Stimulated activated CD8-positive, alpha-beta memory T cell treated with anti-CD3 and anti-CD28 coated beads, Interleukin-7, amount 100 ng/mL, for 1 hour (primary cell): ENCODE measurements at places on chromosomes 7 and 10.

GRCh38 chr7:121020989-121021969, 32.8 kb downstream of the CPED1 start:
- DNase-seq = no peak

GRCh38 chr7:6359734-6360133, 87.3 kb upstream of the CYTH3 start:
- no peak for DNase-seq

GRCh38 chr7:54814401-54814800, 55.4 kb upstream of the SEC61G start:
- no peak for DNase-seq

- no peak for DNase-seq
These were observed 8.5 kb upstream of the NFE2L3 start for GRCh38 chr7:26143298-26144048.

DNA sequence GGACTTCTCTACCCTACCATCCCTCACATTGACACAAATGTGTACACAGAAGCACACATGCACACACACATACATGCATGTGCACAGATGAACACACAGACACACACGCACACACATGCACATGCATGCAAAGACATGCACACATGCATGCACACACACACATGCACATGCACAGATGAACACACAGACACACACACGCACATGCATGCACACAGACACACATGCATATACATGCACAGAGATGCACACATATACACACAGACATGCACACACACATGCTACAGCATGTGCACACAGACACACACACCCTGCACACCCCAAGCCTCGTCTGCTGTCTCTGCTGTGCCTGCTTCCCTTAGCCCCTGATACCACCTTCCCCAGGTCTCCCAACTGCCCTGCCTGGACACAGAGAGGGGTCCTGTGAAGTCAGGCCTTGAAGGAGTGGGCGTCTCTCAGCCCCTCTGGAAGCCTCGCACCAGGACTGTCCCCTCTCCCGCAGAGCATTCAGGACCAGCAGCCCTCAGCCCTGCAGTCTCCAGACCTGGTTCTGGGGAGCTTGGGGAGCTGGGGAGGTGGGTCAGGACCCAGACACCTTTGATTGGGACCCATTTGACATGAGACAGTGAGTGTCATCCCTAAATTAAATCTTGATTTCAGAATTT, 181.8 kb downstream of the DNAJB6 start:
- no peak for DNase-seq

DNA sequence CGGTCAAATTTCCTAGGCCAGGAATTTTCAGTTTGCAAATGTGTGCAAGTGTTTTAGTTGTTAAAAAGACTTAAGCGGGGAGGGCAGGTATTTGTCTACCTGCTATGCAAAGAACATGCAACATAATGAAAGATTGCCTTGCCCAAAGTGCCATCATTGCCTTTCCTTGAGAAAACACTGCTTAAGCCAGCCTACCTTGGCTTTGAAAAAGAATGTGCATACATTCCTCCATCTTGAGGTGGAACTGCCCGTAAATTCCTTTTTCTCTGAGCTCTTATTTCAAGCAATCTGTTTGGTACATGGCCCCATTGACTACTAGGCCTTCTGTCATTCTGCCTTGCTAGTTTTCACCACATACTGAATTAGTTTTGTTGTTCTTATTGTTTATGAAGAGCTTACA, 29.3 kb downstream of the BZW2 start:
- no peak for DNase-seq

GRCh38 chr7:42448901-42449300, 211.9 kb upstream of the GLI3 start:
- DNase-seq = no peak

DNA sequence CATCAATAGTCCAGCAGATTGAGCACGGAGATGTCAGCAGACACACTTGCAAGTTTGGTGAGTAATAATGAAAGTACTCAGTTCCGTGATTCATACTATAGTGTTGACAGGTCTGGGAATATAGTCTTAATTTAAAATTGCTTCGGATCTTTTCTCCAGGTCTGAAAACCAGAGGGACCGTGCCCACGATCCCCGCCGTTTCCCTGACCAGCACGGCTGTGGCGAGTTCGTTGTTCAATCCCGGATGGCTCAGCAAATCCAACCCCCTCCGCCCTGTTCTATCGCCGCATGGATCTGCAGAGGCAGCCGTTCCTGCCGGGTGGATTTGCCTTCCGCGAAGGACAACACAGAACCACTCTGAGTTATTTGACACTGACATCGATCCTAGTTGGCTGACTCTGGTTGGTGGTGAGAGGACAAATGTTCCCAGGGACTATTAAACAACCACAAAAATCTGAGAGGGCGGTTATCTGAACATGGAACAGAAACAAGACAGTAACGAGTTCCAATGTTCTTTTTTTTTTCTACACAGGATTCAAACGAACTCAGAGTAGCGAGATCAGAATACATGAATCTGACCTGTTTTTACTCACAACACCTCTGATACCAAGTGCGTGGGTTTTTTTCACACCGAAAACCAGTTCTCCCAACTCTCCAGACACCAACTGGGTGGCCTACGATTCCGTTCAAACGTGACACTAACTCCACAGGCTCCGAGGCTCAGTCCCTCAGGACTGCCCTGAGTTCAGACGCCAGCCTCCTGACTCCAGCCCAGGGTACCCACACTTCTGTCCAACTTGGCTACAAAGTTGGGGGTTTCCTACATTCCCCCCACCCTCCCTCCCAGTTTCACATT, 52.7 kb downstream of the RBM17 start:
- no peak for DNase-seq

DNA sequence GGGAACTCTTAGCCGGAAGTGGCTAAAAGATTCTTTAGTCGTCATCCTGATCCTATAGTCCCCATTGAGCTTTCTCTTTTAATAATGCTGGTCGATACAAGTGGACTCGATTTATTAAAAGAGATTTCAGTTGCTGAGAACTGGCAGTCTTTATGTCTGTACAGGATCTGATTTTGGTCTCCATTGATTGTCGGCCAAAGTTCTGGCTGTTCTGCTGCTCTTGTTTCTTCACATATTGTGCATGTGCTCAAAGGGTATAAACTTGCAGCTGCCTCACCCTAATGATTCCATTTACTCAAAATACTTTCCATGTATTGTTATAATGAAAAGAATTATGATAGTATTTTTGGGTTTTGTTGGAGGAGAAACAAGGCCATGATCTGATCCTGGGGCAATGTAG, 100.7 kb upstream of the CTTNBP2 start:
- DNase-seq = no peak

DNA sequence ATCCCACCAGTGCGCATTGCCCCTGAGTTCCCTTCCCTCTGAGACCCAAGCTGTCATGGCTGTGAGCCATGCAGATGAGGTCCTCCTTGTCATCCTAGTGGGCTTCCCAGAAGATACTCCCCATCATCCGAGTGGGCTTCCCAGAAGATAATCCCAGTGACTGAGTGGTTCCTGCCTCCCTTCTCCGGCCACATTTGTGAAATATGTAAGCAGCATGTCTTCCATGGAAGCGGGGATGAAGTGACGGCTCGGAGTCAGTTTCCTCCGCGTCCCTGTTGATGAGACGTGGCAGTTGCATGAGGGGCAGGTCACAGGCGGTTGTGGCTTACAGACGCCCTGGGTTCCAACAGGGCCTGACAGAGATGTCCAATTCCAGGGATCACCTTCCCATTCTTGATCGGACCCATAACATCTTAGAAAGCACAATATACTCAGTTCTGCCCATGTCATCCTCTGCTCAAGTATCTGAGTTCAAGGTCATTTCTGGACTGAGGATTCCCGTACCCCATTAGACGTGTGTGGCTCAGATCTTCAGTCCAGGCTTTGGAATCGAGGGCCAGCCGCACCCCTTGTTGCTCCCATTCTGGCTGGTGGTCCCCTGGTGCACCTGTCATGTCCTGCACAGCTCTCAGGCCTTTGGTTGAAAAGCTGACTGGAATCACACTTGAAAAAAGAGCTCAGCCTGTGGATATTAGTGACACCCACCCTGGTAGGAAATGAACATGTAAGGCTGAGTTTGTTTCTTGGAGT, 166.9 kb downstream of the PTPRN2 start:
- no peak for DNase-seq

DNA sequence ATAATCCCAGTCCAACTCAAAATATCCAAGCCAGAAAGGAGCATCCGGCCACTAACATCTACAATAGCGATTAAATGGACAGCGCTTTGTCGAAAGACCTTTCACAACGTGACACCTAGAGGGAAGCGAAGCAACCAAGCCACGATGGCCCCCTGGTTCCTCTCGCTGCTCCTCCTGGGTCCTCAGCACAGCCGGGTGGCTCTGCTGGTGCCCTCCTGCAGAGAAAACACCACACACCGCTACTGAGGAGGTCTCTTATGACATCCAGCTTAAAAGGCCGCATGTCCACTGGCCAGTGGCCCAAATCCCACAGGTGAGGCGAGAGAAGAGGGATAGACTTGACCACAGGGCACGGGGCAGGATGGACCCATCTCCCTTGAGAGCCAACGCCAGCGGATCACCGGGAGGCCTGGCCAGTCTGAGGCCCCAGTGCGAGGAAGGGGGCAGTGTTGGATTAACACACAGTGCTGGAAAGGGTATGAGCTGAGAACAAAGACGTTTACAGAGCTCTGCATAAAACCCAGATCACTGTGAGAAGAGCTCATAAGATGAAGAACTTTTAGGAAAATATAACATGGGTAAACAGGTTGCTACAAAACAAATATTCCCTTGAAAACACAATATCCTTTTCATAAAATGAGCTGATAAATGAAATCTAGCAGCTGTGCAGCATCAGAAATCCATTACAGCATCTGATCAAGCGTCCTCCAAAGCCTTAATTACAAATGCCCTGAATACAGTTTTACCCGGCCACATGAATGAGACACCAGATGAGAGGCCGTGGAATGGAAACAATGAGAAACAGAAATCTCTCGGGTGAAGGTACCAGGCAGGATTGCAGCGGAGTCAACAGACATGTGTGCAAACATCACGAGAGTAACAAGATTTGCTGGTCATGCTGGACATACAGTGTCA, 236.7 kb downstream of the DIP2C start:
- DNase-seq = no peak

DNA sequence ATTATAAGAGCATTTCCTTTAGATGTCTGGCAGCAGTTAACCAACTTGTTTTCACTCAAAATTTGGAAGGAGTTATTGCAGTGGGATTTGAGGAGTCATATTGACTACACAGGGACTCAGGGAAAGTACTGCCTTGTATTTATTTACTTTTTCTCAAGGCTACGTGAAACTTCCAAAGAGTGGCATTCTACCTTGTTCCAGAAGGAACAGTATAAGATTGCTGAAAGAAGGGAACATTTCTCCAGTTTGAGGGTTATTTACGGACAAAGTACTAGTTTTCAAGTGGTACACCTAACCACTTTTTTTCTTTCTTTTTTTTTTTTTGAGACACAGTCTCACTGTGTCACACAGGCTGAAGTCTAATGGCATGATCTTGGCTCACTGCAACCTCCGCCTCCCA, 5.1 kb downstream of the MORN4 start:
- no peak for DNase-seq

DNA sequence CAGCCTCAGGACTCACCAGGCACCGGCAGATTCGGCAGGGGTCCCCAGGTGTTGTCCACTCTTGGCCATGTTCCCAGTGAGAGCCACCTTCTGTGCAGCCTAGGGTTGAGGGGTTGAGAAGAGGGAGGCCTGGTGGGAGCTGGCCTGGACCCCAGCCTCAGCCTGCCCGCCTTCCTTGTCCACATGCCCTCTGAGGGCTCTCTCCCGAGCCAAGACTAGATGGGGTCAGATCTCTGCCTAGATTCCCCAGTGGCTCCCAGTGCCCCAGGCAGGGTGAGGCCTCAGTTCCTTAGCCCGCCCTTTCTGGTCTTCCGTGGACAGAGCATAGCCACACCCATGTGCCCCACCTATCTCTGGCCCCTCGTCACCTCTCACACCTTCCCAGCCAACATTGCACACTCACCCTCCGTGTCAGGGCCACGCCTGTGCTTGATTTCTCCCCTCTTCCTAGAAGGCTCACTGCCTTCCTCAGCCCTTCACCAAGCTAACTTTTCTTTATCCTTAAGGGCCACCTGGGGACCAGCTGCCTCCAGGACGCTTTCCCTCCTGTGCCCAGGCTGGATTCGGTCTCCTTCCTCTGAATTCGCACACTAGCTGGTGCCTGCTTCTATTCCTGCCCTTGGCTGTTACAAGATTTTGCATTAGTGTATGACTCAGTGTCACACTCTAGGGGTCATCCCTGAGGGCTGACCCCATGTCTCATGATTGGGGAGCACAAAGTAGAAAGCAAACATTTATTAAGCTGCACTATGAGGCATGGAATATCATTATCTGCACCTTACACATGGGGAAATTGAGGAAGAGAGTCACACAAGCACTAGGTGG, 7.5 kb downstream of the KCP start:
- DNase-seq = no peak

- no peak for DNase-seq
These were observed 70.3 kb upstream of the MXI1 start for GRCh38 chr10:110137142-110137545.

DNA sequence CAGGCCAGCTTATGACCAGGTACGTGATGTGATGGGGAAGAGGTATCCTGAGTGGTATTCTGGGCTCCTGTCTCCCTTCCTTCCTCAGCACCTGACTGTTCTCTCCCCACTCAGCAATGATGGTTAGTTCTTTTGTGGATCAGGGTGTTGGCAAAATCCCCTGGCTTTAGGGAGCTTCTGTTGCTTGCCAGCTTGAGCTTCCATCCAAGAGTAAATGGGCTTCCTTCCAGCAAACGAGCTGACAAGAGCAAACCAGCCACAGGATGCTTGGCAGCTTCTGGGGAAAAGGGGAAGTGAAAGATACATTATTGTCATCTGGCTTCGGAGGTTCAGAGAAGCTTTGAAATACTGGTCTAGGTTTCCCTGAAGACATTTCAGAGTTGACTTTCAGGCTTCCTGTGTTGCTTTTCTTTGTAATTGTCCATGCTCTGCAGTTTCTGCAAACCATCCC, 5.2 kb downstream of the DUSP5 start:
- DNase-seq = no peak

DNA sequence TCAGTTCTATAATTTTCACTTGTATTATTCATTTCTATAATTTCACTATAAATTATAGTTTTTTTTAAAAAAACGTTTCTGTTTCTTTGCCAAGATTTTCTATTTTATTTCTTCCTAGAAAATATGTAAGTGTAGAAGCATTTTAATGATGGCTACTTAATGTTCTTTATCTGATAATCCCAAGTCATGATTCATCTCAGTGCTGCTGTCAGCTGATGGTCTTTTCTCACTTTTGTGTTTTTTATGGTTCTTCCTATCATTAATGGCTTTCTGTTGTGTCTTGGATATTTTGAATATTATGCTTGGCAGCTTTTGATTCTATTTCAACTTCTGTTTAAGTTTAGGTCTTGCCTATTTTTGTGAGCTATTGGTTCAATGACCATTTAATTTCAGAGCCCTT, 268.6 kb downstream of the BAMBI start:
- no peak for DNase-seq

- DNase-seq = no peak
These were observed 61.5 kb downstream of the HYCC1 start for GRCh38 chr7:22952306-22953015.

GRCh38 chr7:7054252-7054830, 128.0 kb upstream of the C1GALT1 start:
- no peak for DNase-seq

GRCh38 chr10:93160829-93161228, 87.1 kb downstream of the CYP26A1 start:
- DNase-seq = no peak

GRCh38 chr10:90245623-90246022, 544.2 kb downstream of the KIF20B start:
- DNase-seq = no peak
